ENCODE measurements at places on chromosomes 5 and 9.

DNA sequence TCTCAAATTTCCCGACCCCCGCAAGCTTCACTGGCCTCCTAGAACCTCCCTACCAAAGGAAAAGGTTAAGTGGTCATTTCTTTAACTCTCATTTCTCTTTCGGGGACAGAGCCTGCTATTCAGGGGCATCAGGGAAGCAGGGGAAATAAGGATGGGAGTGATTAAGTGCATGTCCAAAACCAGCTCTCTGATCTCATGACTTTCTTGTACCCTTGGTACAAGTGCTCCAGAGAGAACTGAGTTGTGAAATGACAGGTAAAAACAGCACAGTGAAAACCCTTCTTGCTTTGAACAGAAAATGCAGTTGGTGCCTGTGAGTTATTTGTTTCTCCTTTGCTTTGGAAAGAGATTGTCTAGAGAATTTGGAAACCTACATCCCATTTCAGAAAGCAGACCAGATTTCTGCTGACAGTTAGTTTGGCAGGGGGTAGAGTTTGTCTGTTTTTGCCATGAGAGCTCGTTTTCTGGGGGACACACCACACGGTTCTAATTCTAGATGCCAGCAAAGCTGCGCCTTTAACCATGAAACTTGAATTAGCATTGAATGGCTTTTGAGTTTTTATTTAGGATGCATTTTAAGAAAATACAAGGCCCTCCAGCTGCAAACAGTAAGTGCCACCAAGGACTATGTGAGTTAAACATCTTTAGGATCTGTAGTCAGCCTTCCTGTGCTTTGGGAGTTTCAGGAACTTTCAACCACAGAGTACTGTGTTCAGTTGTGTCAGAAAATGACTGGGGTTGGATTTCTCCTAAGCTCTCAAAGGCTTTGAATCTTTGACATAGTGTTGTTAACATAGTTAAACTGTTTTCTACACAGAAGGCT lies 161.7 kb upstream of the LHFPL2 start:
- no peak for DNase-seq

GRCh38 chr9:1522219-1522767 lies 472.1 kb downstream of the DMRT2 start:
- DNase-seq, result no peak

- no peak for DNase-seq
Measured at GRCh38 chr9:16681652-16681987, 188.8 kb downstream of the BNC2 start.

GRCh38 chr9:68919661-68920060 lies 94.3 kb downstream of the PRKACG start:
- DNase-seq, result no peak

DNA sequence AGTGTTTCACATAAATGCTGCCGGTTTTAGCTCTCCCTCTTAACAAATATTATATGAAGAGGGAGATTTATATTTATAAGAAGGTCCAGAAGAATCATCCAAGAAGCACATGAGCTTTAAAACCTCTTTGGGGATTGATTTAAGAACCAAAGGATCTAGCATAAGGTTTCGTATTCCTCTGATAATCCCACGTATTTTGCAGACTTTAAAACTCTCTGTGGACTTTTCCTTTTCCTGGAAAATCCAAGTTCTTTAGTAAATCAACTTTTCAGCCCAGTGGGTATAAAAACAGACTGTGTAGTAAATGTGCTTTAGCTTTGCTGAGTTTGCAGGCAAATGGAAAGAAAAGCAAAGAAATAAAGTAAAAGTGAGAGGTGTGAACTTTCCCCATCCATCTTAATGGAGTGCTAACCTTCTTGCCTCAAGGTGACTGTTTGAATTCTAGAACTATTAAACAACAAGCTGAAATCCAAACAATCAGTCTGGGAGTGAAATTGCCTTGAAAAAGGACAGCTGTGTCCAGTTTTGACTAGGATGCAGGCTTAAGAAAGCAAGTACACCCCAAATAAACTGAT lies 363.4 kb upstream of the SLC24A2 start:
- DNase-seq, result no peak
